Astrocyte of the cerebellum (primary cell): ENCODE measurements at places on chromosomes 5 and 9.
A peak's percentile ranks its signal among the peaks of the same experiment; 100 is the strongest.

GRCh38 chr5:91166059-91166807, 216.9 kb downstream of the ARRDC3 start:
- DNase-seq: no peak

- DNase-seq: no peak
Measured at GRCh38 chr9:123686829-123687192, 243.1 kb downstream of the DENND1A start.

- DNase-seq: no peak
Measured at GRCh38 chr9:136840877-136841645, 1.2 kb upstream of the AJM1 start.

DNA sequence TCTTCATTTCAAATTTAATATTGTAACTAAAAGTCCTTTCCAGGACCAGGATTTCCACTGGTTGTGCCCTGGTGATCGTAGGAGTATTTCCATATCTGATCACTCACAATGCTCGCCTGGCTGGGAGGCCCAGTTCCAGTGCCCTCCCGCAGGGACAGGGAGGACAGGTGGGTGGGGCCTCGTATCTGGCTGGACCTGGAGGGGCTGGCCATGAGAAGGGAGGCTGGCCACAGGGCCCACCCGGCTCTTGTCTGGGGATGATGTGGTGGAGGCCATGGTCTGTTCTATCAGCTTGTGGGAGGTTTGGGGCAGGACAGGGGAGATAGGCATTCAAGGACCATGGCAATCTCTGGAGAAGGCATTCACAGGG, 286.4 kb downstream of the GADD45G start:
- no peak for DNase-seq

DNA sequence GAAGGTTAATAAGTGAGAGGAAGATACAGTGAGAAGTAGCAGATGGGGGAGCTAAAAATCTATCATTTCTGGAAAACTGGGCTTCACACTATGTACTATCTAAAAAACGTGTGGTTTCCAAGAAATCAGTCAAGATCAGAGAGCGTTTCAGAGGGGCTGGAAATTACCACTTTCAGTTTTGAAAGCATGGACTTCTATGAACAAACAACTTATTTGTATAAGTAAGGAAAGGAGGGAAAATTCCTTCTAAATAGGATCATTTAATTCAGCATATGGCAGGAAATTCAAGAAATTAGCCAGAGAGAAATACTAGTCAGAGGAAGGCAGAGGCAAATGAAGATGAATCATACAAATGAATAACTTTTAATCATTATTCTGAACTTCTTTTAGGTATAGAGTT, 11.3 kb downstream of the TNC start:
- no peak for DNase-seq

GRCh38 chr5:135126688-135127438, 92.8 kb upstream of the PITX1 start:
- no peak for DNase-seq

- DNase-seq: peak; percentile 74
Measured at GRCh38 chr5:73213566-73213998, 40.6 kb downstream of the TMEM174 start.

DNA sequence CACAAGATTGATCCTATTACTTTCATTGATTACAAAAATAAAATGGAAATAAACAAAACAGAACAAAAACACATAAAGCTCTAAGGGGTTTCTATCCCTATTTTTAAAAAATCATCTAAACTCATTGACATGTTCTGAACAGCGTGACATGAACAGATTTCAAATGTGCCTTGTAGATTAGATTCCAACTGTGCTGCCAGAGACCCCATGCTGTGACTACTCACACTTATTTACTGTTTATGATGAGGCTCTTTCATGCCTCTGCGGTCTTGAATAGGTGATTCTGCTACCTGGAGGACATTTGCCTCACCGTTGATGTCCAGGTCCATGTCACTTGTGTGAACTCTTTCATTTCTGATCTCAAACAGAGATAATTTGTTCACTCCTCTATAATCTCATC, 990.2 kb downstream of the CDH12 start:
- no peak for DNase-seq

GRCh38 chr9:124180557-124180956, 77.2 kb upstream of the NEK6 start:
- DNase-seq: peak; percentile 6

DNA sequence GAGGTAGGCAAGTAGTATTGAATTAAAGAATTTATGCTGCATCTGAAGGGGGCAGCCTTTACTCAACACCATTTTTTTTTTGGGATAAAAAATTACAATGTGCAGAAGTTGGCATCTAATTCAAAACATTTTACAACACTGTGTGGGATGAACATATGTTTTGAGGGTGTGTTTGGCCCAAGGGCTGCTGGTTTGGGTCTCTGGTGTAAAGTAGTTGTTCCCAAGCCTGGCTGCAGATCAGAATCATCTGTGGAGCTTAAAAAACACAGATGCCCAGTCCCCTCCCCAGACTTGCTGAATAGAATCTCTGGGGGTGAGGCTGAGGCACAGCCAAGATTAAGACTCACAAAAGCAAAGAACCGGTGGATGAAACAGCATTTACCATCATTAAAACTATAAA, 33.0 kb upstream of the PDZD2 start:
- DNase-seq: no peak

DNA sequence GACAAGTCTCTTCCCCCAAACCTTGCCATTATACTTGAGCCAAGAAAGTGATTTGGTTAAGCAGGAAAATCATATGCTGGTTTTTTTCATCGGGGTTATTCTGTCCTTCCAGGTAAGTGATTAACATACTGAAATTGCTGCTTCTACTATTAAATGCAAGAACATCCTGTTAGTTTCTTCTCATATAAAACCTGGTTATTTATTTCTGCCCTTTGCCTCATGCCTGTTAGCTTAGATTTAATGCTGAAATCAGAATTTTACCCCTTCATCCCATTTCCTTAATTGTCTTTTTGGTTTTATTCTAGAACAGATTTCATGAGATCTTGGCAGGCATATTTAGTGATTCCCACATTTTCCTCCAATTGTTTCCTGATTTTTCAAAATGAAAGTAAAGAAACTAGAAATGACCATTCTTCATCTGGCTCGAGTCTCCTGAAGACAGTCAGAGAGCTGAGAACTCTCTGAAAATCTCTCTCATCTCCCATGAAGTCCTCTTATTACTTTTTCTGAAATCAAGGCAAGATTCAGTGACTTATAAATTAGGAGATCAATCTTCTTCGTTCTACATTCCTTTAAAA, 132.9 kb downstream of the NFIB start:
- DNase-seq: no peak

- no peak for DNase-seq
Measured at GRCh38 chr9:123871781-123872180, 58.1 kb downstream of the DENND1A start.
